Left renal cortex interstitium (tissue), 4 donors: ENCODE measurements at places on chromosomes 6 and 20. TPM values are rescaled to one million over a fixed set of nuclear protein-coding genes. Genes with fewer than 3 reads are reported as not detected.

OPN5 gene
- 0.47 TPM for polyA plus RNA-seq

- DNase-seq, result no peak
These were observed 16.1 kb upstream of the FOXO3 start for GRCh38 chr6:108544606-108545005.

- DNase-seq, result no peak
These were observed 178.2 kb upstream of the HS3ST5 start for GRCh38 chr6:114520976-114521375.

- no peak for DNase-seq
These were observed 185.5 kb upstream of the ECI2 start for GRCh38 chr6:4320860-4321259.

DNA sequence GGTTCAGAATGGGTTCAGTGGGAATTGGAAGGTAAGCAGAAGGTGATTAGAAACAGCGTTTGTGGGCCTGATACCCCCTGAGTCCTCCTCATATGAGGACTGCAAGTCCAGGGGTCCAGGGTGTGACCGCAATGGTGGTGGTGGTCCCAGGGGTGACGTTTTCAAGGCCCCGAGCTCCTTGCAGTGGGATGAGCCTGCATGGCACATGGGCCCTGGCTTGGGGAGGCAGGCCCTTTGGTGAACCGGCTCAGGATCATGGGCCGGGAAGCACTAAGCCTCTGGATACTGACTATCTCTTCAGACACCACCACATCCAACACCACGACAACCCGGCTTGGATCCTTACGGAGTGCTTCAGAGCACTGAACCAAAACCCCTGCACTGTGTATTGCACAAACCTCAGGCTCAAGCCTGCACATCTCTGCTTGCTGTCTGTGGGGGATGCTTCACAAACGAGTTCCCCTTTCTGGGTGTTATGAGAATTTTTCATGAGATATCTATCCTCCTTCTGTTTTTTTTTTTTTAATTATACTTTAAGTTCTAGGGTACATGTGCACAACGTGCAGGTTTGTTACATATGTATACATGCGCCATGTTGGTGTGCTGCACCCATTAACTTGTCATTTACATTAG is 67.9 kb downstream of the STK35 start:
- no peak for DNase-seq

- DNase-seq, result no peak
These were observed 178.6 kb upstream of the MAP3K7 start for GRCh38 chr6:90765491-90765890.

FOXQ1 gene
- 11.5 TPM for polyA plus RNA-seq

DNA sequence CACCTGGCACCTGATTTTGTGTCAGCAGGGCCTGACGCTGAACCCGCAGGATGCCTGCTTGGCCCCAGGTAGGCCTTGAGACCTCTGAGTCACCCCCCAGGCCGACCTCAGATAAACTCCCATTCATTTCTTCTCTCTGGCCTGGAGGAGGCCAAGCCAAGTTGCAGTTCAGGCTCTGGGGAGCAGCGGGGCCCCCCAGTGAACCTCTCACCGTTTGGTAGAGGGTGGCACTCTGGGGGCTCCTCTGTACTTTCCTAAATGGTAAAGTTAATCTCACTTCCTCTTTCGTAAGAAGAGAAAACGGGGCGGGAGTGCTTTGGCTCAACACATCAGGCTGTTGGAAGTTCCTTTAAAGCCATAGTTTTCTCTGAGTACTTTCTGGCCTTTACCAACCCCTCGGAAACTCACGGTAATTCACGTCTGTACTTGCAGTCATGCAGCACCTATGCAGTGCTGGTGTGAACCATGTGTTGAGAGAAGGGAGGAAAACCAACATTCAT is 2.8 kb downstream of the SIRPA start:
- no peak for DNase-seq

BPI gene
- polyA plus RNA-seq, result 0.74 TPM

SRSF6 gene
- polyA plus RNA-seq, result 230 TPM

GRCh38 chr20:40673442-40673841 is 15.6 kb downstream of the MAFB start:
- DNase-seq, result no peak

RAB23 gene
- polyA plus RNA-seq, result 32.0 TPM

RIPOR3 gene
- polyA plus RNA-seq, result 7.1 TPM

GRCh38 chr6:79954849-79955248 is 7.5 kb upstream of the ELOVL4 start:
- DNase-seq, result no peak

OR2H2 gene
- not detected for polyA plus RNA-seq

GRCh38 chr6:166514196-166514595 is 72.3 kb downstream of the RAMACL start:
- no peak for DNase-seq

FGD2 gene
- 1.7 TPM for polyA plus RNA-seq

DNA sequence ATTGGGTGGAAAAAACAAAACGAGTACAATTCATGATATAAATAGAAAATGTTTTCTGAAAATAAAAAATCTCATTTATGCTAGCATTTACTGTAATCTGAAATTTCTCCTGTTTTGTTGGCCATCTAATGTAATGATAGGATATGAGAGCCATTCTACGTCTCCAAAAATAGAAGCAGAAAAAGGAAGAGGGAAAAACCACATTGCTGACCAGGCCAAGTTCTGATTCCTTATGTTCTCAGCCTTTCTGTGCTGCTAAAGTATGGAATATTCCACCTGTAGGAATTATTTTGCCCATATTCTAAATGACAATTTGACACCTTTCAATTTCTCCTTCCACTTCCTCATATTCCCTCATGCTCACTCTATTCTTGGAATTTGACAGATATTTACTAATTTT is 110.2 kb downstream of the TBXT start:
- DNase-seq, result no peak

GRCh38 chr20:54086507-54087039 is 16.2 kb upstream of the BCAS1 start:
- no peak for DNase-seq

- no peak for DNase-seq
These were observed 145.4 kb downstream of the FOXA2 start for GRCh38 chr20:22438926-22439325.

DNA sequence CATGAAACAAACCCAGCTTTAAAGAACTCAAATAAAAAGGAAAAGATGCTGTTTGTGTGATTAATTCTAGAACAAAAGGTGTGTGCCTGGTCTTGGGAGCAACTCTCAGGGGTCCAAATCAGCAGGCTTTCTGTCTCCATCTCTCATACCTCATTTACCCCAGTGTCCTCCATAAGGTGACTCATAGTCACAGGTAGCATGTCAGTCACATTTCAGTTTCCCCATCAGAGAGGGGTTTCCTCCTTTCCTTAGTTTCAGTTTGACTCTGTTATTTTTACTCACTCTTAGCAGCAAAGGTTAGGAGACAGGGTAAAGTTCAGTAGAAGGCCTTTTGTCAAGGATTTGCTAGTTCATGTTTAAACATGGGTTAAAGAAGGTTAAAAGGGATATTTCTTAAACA is 46.2 kb downstream of the OGFRL1 start:
- DNase-seq, result no peak

GRCh38 chr6:106223300-106223930 is 102.1 kb downstream of the ATG5 start:
- DNase-seq, result peak; percentile 23

BMP6 gene
- 7.3 TPM for polyA plus RNA-seq

DNA sequence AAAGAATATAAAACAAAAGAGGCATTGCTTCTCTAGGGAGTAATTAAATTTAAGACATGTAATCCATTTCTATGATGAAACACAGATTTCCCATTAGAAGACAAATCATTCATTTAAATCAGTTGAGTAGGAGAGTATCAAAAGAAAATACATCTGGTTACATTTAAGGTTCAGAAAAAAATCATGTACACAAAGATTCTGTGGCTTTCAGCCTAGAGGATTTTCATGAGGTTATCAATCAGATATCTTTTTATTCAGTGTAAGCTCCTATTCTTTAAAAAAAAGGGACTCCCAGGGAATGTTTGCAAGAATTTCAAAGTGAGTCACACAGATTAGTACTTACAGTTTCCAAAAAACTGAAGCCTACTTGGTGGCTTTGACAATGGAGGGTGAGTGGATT is 24.9 kb downstream of the COL21A1 start:
- peak; percentile 58 for DNase-seq

- no peak for DNase-seq
These were observed 887 bp downstream of the GABBR1 start for GRCh38 chr6:29631860-29632731.

DNA sequence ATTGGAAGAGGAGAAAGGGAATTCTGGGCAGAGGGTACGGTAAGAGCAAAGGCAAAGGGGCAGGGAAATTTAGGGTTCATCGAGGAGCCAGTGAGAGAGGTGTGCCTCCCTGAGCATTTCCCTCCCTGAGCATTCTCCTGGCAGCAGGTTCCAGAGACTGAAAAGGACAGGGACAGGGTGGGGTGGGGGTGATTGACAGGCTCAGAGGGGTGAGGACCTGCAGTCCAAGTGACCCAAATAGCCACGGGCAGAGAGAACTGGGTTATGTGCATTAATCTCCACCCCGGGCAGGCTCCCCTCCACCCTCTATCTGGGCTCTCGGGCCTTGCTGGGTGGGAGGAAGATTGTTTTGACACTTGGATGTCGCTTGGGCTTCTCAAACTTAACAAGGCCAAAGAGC is 69.5 kb downstream of the KCNB1 start:
- DNase-seq, result no peak

DNA sequence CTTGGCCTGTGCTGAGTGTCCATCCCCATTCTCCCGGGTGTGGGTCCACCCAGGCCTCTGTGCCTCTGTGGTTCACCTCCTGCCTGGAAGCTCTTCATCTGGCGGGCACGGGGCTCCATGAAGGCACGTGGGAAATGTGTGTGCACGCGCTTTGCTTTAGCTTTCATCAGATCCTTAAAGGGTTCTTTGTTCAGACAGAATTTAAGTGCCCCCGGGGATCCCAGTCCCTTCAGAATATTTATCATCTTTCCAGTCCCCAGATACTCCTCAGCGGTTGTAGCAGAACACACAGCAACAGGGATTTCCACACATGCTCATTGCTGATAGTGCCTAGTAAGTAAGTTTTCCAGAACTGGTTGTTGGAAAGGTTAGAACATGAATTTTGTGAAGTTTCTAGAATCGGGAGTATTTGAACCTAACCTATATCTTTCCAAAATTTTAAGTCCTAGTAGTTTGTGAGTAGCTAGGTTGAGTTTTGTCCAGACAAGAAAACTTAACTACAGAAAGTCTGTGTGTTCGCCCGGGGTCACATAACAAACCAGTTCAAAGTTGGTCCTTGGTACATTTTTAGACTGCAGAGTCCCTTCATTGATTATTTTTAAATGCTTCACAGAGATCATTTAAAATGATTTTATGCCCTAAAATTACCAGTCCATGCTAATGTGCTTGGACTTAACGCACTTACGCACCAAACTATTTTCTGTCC is 67.7 kb downstream of the RPP40 start:
- DNase-seq, result no peak

PHF20 gene
- polyA plus RNA-seq, result 31.3 TPM

SPATS1 gene
- not detected for polyA plus RNA-seq

PRIM2 gene
- polyA plus RNA-seq, result 17.0 TPM

LGSN gene
- polyA plus RNA-seq, result 0.41 TPM

EGFL8 gene
- polyA plus RNA-seq, result 40.0 TPM

JPH2 gene
- polyA plus RNA-seq, result 1.8 TPM

SCRT2 gene
- polyA plus RNA-seq, result 0.17 TPM

- DNase-seq, result no peak
These were observed 6.7 kb downstream of the TCEA2 start for GRCh38 chr20:64069614-64070243.

HCK gene
- 2.3 TPM for polyA plus RNA-seq

DNA sequence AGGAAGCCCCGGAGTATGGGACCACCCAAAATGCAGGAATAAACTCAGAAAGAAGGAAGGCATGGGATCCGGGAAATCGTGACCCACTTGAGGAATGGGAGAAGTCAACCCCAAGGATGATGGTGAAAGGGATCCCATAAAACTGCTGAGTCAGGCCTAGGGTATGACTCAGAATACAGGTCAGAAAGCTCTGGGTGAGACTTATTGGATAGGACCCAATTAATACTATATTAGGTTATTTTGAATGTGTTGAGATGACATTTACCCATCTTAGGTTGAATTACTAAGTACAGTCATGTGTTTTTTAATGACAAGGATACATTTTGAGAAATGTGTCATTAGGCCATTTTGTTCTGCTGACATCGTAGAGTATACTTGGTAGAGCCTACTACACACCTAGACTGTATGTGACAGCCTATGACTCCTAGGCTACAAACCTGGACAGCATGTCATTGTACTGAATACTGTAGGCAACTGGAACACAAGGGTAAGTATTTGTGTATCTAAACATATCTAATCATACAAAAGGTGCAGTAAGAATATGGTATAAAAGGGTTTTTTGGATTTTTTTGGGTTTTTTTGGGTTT is 17.1 kb upstream of the HIVEP1 start:
- no peak for DNase-seq

DNA sequence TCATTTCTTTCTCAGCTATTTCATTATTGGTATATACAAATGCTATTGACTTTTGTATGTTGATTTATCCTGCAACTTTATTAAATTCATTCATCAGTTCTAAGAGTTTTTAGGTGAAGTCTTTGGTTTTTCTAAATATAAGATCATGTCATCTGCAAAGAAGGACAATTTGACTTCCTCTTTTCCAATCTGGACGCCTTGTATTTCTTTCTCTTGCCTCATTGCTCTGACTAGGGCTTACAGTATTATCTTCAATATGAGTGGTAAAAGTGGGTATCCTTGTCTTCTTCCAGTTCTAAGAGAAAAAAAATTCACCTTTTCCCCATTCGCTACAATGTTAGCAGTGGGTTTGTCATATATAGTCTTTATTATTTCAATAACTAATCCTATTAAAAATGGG is 38.0 kb downstream of the KIF16B start:
- no peak for DNase-seq

DNA sequence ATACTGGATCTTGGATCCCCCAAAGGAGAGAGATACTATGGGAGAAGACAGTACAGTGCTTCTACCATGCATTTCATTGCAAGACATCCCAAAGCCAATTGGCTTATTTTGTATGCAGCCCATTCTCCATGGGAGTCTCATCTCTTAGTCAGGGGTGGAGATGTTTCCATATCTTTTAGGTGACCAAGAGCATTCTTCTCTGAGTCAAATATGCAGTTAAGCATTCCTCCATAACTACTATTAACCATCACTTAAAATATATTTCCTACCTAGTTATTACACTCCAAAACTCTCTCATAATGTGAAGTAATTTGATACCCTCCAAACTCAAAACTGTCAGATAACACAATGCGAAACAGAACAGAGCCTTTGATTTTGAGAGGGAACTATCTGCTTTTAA is 542.6 kb downstream of the HDGFL1 start:
- DNase-seq, result no peak

SIRPB2 gene
- polyA plus RNA-seq, result 1.0 TPM

DNA sequence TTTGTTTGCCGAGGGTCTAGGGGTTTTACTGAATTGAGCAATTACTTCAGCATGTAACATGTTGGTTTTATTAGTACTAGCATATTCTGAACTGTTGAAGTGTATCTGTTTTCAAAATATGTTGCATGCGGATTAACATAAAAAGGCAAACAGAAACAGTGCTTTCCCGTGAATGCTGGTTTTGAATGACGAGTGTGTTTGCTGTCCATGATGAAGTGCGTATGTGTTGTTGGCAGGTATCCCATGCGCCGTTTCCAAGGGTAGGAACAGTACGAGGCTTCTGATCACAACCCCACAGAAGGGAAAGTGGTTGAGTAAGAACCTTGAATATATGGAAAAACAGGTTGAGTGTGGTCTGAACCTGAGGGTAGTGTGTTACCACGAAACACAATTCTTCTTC is 232.9 kb downstream of the SAMD5 start:
- no peak for DNase-seq

DPPA5 gene
- not detected for polyA plus RNA-seq

- no peak for DNase-seq
These were observed 21.2 kb upstream of the ENPP5 start for GRCh38 chr6:46191961-46192360.
